NCI-H774 (cell line): ENCODE measurements at places on chromosomes 4 and X.

DNA sequence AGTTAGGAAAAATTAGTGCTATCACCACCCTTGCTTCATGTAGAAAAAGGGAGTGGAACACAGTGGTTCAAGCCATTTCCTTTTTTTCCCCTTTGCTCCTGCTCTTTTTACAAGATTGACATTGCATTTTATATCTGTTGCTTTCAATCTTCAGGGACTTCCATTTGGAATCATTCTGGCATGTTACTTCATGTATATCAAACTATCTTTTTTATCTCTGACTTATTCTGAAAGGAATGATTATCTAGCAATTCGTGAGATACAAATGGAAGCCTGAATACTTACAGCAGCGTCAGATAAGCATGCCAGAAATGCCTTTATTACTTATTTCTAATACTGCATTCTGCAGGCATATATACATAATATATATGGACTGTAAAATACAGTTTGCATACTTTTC lies 20.4 kb downstream of the ADGRL3 start:
- no peak for DNase-seq

DNA sequence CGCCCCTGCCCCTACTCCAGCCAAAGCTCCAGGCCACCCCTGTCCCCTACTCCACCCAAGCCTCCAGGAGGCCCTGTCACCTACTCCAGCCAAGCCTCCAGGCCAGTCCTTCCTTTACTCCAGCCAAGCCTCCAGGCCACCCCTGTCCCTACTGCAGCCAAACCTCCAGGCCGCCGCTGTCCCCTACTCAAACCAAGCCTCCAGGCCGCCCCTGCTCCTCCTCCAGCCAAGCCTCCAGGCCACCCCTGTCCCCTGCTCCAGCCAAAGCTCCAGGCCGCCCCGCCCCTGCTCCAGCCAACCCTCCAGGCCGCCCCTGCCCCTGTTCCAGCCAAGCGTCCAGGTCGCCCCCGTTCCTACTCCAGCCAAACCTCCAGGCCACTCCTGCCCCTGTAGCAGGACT lies 5.1 kb upstream of the ASMT start:
- DNase-seq, result no peak

DNA sequence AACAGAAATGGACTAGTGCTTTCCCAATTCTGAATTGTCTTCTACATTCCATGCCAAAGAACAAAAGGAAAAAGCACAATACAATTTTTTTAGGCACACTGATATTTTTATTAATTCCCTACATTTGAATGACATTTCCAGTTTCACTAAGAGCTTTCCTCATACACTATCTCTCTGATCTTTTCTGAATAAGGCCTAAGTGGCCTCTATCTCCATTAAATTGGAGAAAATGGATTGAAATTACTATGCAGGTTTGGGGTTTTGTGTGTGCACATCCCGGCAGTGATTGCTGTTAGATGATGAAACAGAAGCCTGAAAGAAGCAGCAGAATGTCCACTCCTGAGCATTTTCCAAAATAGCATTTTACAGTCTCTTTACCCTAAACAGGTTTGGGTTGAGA lies 104.0 kb downstream of the ATP11C start:
- DNase-seq, result no peak

DNA sequence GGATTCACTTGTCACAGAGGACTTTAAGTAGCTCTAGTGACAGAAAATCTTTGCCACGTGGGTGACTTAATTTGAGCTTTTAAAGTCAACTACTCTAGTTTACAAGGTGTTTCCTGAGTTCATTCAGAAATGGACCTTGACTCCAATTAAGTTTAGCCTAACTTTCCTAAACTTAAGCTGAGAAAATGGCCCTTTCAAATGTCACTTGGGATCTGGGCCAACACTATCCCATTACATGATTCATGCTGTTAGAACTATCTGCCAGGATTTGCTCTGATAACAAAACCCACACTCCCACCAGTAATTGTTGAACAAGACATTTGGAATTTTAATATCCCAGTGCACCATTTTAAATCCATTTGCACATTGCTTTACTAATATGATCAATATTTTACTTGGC lies 40.8 kb downstream of the C4orf46 start:
- no peak for DNase-seq

DNA sequence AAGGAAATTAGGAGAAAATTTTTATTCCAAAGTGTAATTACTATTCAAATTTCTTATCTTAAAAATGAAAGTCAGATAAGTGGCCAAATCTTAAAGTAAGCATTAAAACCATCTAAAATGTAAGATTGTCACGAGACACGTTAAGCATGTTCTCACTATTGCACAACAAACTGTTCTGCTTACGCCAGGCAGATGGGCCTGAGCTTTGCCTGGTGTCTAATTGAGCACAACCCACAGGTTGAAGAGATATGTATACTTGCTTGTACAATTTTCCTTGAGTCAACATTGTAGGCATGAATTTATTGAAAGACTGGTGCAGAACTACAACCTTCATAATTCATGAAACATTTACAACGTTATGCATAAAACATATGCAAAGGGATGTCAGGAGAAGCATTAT lies 3.9 kb downstream of the RNF128 start:
- no peak for DNase-seq

- no peak for DNase-seq
These were observed 70.9 kb upstream of the UGT2B7 start for GRCh38 chr4:69025191-69025998.

DNA sequence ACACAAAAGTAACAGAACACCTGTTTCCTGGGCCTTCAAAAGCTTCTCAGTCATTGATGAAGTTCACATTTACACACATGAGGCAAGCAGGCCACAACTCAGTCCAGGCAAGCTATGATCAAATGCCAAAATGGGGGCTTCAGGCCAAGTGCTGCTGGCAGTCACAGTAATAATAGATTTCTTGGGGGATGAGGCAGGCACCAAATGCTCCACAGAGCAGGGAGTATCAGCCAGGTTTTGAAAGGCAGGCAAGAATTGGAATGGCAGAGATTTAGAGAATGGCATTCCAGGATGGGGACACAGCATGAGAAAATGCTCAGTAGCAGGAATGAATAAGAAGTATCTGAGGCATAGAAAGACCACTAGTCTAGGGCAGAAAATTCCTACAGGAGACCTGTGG lies 52.8 kb downstream of the GRIA3 start:
- DNase-seq, result no peak

- no peak for DNase-seq
These were observed 121.6 kb upstream of the EPHA5 start for GRCh38 chr4:65791812-65792308.

- no peak for DNase-seq
These were observed 1.7 kb downstream of the MTMR1 start for GRCh38 chrX:150694738-150695410.

DNA sequence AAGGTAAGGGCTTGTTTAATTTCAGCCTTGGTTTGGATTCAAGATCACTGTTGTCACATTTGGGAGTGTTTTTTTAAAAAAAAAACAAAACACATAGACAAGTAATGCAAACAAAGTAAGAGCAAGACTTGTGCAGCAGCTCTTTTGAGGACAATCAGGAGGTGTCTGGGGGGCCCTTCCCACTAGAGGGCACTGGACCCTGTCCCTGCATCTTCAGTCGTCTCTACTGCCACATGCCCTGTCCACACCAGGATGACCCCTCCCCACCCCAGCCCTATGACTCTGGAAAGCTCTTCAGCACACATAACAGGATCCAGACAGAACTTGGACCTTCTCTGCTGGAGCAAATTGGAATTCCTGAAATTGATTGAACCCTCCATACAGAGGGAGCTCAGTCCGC lies 71.0 kb downstream of the USP46 start:
- DNase-seq, result no peak

- no peak for DNase-seq
These were observed 206.4 kb downstream of the LDB2 start for GRCh38 chr4:16692046-16692445.
